Small intestine (tissue), 16 donors: ENCODE measurements at places on chromosomes 12 and 14.

- DNase-seq, result peak; percentile 27
Measured at GRCh38 chr14:99229654-99230207, 42.3 kb downstream of the BCL11B start.

DNA sequence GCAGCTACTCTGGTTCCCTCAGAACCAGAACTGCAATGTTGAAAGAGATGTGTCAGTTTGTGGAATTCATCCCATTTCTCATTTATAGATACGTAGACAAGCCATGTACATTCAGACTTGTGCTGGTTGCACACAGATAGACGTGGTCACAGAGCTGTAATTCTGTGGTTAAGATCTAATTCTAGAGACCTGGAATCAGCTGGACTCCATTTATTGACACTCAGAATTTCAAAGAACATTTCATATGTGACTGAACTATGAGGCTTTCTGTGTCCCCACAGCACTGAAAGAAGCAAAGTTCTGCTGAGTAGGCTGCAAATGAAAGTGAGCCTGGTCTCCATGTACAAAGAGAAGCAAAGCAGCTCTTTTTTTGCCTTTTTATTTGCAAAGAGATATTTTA lies 220.2 kb upstream of the NAV3 start:
- no peak for DNase-seq

- DNase-seq, result no peak
Measured at GRCh38 chr12:104109446-104110271, 28.4 kb downstream of the NFYB start.

DNA sequence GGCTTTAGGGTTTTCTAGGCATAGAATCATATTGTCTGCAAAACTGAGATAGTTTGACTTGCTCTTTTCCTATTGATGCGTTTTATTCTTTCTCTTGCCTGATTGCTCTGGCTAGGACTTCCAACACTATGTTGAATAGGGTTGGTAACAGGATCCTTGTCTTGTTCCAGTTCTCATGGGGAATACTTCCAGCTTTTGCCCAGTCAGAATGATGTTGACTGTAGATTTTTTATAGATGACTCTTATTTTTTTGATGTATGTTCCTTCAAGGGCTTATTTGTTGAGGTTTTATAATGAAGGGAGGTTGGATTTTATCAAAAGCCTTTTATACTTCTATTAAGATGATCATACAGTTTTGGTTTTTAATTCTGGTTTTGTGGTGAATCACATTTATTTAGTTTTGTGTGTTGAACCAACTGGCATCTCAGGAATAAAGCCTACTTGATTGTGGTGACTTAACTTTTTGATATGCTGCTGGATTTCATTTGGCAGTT lies 478.2 kb downstream of the TMEM117 start:
- DNase-seq, result no peak

GRCh38 chr12:69466867-69467266 lies 3.3 kb upstream of the FRS2 start:
- no peak for DNase-seq

DNA sequence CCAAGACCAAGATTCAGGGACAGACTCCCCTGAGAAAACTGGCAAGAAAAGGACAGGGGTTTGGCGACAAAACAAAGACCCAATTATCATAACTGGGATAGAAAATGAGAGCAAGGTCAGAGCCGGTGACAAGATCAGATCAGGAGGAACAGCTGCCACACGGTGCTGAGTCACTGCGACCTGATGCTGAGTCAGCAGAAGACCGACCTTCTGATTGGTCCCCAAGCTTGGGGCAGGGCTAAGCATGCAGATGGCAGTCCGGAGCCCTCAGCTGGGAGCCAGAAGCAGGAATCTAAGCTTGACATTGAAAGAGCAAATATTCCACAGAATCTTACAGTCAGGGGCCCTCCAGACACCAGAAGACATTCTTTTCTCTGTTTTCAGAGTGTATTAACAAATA lies 19.1 kb upstream of the ARMH4 start:
- peak; percentile 78 for DNase-seq

DNA sequence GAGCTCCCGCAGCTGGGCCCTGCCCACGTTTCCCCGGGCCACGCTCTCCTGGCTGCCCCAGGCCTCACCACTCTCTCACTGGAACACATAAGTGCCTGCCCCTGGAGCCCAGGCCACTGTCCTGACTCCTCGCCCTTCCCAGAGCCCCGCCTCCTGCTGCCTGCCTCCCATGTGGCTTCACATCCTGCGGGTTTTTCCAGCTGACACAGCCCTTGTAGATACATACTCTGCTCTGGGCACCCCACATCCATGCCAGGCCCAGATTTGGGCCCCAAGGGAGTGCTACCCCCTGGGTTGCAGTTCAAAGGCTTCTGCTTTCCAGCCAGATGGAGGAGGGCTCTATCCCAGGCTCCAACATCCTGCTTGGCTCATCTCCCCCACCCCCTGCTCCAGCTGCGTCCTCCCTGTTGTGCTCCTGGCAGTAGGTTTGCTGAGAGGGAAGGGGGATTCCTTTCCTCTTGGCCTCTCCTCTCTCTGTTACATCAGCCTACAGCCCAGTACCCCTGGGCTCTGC lies 60.1 kb downstream of the TSPAN9 start:
- DNase-seq, result peak; percentile 27

DNA sequence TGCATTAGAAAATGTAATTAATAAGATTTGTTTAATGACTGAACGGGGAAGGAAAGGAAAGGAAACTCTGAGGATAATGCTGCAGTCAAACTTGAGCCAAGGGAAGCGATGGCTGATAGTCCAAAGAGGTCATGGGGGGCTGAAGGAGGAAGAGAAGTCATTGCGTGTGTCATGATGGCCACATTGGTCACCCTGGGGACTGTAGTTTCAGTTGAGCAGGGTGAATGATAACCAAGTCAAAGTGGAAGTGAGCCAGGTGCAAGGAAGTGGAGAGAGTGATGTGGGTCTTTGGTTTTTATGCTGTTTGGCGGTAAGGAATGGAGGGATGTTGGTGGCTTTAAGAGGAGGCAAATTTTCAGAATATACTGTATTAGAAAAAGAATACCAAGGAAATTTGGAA lies 21.6 kb downstream of the C12orf75 start:
- no peak for DNase-seq

- DNase-seq, result no peak
Measured at GRCh38 chr12:47892819-47893218, 12.0 kb downstream of the VDR start.

DNA sequence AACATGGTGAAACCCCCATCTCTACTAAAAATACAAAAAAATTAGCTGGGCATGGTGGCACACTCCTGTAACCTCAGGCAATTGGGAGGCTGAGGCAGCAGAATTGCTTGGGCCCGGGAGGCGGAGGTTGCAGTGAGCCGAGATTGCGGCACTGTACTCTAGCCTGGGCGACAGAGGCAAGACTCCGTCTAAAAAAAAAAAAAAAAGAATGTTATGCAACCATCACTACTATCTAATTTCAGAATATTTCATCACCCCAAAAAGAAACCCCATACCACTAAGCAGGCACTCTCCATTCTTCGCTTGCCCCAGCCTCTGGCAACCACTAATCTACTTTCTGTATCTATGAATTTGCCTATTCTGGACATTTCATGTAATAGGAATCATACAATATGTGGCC lies 68.8 kb upstream of the AMN start:
- no peak for DNase-seq
